Caco-2 (cell line): ENCODE measurements at places on chromosomes 11 and 22.

DNA sequence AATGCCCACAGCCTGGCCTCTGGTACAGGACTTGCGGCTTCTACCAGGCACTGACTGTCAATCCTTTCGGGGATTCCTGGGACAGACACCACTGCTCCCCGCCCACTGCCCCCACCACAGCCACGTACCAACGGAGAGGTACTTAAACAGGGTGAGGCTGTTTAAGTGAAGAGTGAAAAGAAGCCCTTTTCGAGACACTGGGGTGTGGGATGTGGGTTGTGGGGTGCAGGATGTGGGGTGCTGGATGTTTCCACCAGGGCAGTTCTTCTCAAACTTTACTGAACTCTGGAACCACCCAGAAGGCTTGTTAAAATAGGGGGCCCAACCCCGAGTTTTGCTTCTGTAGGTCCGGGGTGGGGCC lies 34.2 kb upstream of the PRR5 start:
- peak; percentile 27 for DNase-seq

DNA sequence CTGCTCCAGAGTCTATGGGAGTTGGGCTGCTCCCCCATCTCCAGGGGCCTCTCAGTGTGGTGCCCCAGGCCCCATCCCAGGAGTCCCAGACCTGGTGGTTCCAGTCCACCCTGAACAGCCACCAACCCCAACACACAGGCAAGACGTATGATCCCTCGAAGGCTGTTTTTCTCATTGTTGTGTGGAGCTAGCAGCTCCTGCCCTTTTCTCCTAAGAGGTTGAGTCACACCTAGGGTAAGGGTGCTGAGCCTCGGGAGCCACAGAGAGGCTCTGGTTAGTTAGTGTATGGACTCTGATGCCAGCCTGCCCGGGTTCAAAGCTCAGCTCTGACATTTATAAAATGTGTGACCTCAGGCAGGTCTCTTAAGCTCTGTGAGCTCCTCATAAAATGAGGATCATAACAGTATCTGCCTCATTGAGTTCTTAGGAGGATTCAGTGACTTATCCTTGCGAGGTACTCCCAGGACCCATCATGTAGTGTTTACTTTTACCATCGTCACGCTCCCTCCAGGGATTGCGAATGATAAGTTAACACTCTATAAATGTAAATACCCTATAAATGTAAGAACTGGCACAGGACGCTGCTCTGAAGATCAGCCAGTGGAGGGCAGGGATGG lies 47.2 kb downstream of the FBLN1 start:
- no peak for DNase-seq

GRCh38 chr11:77821349-77821851 lies 456 bp downstream of the AAMDC start:
- peak; percentile 45 for DNase-seq

DNA sequence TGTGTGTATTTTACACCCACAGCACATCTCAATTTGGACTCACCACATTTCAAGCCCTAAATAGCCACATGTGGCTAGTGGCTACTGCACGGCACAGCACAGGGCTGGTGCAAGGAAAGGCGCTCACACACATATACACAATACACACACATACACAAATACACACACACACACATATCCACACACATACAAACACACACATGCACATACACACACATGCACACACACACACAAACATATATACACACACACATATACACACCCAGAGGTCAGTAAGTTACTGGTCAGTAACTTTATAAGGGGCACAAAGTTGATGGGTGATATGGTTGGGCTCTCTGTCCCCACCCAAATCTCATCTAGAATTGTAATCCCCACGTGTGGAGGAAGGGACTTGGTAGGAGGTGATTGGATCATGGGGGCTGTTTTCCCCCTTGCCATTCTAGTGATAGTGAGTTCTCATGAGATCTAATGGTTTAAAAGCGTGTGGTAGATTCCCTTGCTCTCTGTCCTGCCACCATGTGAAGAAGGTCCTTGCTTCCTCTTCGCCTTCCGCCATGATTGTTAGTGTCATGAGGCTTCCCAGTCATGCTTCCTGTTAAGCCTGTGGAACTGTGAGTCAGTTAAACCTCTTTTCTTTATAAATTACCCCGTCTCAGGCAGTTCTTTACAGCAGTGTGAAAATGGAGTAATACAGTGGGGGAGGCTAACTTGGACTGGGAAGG lies 37.6 kb upstream of the DKK3 start:
- no peak for DNase-seq

- DNase-seq, result no peak
Measured at GRCh38 chr11:68946416-68947090, 34.2 kb downstream of the MRGPRD start.

DNA sequence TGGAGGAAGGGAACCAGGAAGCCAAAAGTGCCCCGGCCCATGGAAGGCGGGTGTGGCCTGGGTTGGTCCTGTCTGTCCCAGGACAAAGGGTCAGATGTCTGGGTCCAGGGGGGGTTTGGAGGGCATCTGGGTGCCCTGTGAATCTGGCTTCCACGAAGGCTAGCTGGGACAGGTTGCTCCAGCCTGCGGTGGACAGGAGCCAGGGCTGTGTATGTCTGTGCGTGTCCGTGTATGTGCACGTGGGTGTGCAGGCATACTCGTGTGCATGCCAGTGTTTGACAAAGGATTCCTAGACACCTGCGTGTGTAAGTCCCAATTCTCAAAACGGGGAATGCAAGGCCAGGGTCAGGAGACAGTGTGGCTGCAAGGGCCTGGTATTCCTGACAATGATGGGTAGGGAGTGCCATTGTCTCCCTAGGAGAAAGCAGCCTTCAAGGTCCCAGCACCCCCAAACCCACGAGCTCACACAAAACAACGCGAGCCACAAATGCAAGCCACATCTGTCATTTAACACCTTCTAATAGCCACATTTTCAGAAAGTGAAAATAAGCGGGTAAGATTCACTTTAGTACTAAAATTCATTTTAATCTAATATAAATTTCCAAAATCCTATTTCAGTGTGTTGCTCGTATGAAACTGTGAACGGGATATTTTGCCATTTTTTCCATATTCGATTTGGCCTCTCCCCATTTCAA lies 78.4 kb upstream of the WNT7B start:
- no peak for DNase-seq

DNA sequence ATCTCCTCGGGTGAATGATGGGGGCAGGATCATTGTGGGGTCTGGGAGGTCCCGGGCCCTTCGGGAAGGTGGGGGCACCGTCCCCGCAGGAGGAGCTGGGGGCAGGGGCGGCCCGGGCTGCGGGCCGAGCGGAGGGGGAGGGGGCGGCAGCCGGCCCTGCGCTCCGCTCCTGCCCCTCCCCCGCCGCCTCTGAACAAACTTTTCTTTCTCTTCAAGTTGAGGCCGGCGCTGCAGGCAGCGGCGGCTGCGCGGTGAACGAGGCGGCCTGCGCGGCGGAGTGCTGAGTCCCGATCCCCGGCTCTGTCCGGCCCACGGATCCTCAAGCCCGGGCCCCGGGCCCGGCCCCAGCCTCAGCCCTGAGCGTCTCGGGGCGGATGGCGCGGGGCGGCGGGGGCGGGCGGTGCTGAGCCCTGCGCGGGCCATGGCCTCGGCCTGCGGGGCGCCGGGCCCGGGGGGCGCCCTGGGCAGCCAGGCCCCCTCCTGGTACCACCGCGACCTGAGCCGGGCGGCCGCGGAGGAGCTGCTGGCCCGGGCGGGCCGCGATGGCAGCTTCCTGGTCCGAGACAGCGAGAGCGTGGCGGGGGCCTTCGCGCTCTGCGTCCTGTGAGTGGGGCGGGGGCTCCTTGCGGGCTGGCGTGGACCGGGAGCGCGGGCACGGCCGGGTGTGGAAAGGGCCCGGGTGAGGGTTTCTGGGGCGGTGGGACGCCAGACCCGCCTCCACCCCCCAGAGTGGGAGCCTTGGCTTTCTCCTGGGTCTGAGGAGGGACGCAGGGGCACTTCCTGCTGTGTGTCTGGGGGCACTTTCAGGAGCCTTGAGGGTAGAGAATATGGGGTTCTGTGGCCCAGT lies at the start of gene INPPL1:
INPPL1 (plus strand) TSS at position 204 of the 847 bp plus-strand sequence; CDS start at position 422, 218 bp downstream.
- peak; percentile 80 for DNase-seq

- no peak for DNase-seq
Measured at GRCh38 chr11:41413843-41414242, 45.6 kb downstream of the LRRC4C start.

GRCh38 chr11:128625326-128625725 lies 38.0 kb upstream of the ETS1 start:
- DNase-seq, result no peak

- DNase-seq, result no peak
Measured at GRCh38 chr22:29463629-29464028, 16.4 kb upstream of the NEFH start.
